Natural killer cell treated with Interleukin-12 subunit alpha and Interleukin-12 subunit beta and Interleukin-15 and Interleukin-18, amount 100 ng/mL, for 72 hours (primary cell): ENCODE measurements at places on chromosomes 7 and 10.

DNA sequence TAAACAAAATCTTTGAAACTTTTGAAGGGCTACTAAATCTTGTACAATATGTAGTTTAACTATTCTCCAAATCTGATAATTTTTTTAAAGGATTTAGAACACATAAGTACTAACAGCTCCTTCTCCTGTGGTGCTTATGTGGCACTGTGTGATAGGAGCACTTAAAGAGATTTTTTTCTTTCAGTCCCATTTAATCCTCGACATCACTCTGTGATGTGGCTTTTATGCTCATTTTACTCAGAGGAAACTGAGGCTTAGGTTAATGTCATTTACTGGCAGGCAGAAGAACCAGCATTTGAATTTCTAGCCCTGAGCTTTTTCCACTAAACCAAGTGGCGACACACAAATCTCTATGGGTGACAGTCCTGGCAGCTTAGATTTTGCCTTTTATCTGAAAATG, 92.4 kb downstream of the SAMD9 start:
- peak overlapping the region; percentile 39 for H3K27ac ChIP-seq
- no peak overlapping the region for H3K4me3 ChIP-seq
- DNase-seq, result no peak
- peaks cover 2% of the 10 kb centered on the region for H3K36me3 ChIP-seq
- H3K27me3 ChIP-seq, result peaks cover 15% of the 10 kb centered on the region

- no peaks in the 10 kb centered on the region for H3K36me3 ChIP-seq
- DNase-seq, result peak; percentile 35
- no peaks in the 10 kb centered on the region for H3K27me3 ChIP-seq
- no peak overlapping the region for H3K27ac ChIP-seq
- H3K4me1 ChIP-seq, result no peaks in the 10 kb centered on the region
Observed at GRCh38 chr10:86343761-86344160, 22.8 kb downstream of the GRID1 start.

- peaks cover 15% of the 10 kb centered on the region for H3K4me1 ChIP-seq
- DNase-seq, result no peak
- peaks cover 37% of the 10 kb centered on the region for H3K27me3 ChIP-seq
- H3K36me3 ChIP-seq, result no peaks in the 10 kb centered on the region
- no peak overlapping the region for H3K4me3 ChIP-seq
Observed at GRCh38 chr10:110219884-110220283, 12.5 kb downstream of the MXI1 start.

DNA sequence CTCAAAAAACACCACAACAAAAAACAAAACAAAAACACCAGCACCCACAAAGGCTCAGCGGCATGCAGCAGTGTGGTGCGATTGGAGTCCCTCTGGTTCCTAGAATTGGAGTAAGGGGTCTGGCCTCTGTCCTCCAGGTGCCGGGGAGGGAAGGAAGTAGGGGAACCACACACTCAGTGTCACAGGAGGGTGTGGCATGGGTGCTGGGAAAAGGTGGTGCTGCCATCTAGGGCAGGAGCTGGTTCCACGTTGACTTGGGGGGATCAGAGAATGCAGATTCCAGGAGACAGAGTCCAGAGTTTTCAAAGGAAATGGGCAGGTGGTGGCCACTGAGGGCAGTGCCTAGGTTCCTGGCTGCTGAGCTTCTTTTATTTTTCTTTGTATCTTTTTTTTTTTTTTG, 19.8 kb upstream of the WIPI2 start:
- H3K36me3 ChIP-seq, result no peaks in the 10 kb centered on the region
- DNase-seq, result no peak
- H3K27me3 ChIP-seq, result no peaks in the 10 kb centered on the region
- no peak overlapping the region for H3K4me3 ChIP-seq
- no peak overlapping the region for H3K27ac ChIP-seq

- H3K4me1 ChIP-seq, result peaks cover 6% of the 10 kb centered on the region
- no peak overlapping the region for H3K27ac ChIP-seq
- H3K27me3 ChIP-seq, result peaks cover 28% of the 10 kb centered on the region
- peak overlapping the region; percentile 41 for H3K4me3 ChIP-seq
- H3K36me3 ChIP-seq, result no peaks in the 10 kb centered on the region
Observed at GRCh38 chr7:149414745-149415390, 46.0 kb downstream of the ZNF777 start.

DNA sequence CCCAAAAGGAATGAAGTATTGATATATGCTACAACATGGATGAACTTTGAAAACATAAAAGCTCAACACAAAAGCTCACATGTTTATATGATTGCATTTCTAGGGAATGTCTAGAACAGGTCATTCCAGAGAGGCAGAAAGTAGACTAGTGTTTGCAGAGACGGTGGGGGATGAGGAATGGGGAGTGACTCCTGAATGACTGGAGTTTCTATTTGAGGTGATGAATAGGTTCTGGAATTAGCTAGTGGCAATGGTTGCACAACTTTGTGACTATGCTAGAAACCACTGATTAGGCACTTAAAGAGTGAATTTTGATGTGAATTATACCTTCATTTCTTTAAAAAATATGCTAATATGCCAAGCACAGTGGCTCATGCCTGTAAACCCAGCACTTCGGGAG, 6.9 kb downstream of the KPNA7 start:
- no peaks in the 10 kb centered on the region for H3K27me3 ChIP-seq
- H3K4me1 ChIP-seq, result peaks cover 11% of the 10 kb centered on the region
- H3K27ac ChIP-seq, result no peak overlapping the region
- H3K4me3 ChIP-seq, result no peak overlapping the region
